ENCODE measurements at places on chromosomes 1 and 21. TPM values are rescaled to one million over a fixed set of nuclear protein-coding genes. Genes with fewer than 3 reads are reported as not detected.
A peak's percentile ranks its signal among the peaks of the same experiment; 100 is the strongest.

Gene FCGR1A
- not detected for polyA plus RNA-seq

Gene MCL1
- polyA plus RNA-seq = 90.7 TPM

Gene INTS3
- polyA plus RNA-seq = 11.4 TPM

Gene CD1E
- not detected for polyA plus RNA-seq

Gene EPHA2
- polyA plus RNA-seq = not detected

Gene TMEM51
- polyA plus RNA-seq = not detected

Gene OR2L13
- 0.47 TPM for polyA plus RNA-seq

Gene CELA2A
- not detected for polyA plus RNA-seq

Gene AGT
- polyA plus RNA-seq = not detected

Gene KRTAP19-6
- not detected for polyA plus RNA-seq

GRCh38 chr1:235246022-235246948, 81.7 kb downstream of the ARID4B start:
- no peak for DNase-seq

- DNase-seq = no peak
These were observed at the start of gene TNFRSF8 for GRCh38 chr1:12063141-12064072. TNFRSF8 (plus strand) TSS chr1:12063303; CDS start chr1:12063599, 296 bp downstream.

DNA sequence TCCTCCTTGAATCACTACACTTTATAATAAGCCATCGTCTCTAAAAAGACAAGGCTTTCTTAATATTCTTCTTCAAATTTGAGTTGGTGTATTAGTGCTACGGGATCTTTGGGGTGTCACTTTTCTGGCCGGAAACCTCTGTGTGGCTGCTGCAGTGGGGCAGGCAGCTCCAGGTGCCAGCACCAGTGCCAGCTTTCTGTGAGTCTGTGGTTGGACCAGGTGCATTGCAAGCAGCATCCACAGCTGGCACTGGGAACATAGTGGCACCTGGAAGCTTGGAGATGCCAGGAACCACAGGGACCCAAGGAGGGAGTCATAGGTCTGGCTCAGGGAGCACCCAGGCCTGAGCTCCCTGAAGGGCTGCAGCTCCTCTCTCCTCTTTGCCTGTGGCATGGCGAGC, 111.8 kb upstream of the RUNX3 start:
- no peak for DNase-seq

GRCh38 chr1:238052496-238053266, 162.0 kb upstream of the ZP4 start:
- DNase-seq = no peak

DNA sequence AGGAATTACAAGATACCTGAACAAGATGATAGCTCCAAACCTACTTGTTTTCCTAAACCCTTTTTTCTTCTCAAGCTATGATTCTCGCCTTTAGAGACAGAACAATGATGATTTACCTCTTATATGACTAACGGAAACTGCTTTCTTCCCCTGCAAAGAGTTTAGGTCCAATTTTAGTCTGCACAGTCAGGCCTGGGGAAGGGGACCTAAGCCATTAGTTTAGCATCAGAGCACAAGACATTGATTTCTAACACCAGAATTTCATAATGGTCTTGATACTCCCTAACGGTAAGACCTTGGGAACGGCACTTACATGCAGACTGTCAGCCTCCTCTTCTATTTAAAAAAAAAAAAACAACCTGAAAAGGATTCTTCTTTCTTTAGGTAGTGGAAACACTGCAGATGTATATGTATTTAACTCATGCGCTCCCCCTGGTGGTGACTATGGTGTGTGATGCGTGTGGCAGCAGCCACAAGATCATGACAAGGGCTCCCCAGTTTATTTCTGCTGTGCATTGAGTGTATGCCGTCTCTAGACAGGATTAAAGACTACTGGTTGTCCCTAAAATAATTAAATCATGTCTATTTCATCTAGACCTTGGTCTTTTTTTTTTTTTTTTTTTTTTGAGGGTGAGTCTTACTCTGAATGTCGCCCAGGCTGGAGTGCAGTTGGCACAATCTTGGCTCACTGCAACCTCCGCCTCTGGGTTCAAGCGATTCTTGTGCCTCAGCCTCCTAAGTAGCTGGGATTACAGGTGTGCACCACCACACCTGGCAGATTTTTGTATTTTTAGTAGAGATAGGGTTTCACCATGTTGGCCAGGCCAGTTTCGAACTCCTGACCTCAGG, 37.3 kb upstream of the TMEM222 start:
- peak; percentile 74 for DNase-seq

DNA sequence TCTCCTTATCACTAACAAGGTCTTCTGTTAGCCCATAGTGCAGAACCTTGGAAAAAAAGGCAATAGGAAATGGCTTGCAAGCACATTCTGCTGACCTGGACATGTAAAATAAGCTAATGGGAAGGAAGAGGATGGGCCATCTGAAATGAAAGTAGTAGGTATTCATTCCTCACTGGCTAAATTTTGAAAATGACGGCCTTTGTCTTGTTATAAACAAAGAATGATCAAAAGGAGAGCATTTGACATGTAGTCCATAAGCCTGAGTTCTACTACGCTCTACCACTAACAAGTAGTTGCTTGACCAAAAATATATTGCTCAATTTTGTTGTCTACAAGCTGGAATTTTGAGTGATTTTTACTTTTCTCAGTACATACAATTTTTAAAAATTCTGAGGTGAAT, 75.6 kb downstream of the TBX15 start:
- DNase-seq = no peak

DNA sequence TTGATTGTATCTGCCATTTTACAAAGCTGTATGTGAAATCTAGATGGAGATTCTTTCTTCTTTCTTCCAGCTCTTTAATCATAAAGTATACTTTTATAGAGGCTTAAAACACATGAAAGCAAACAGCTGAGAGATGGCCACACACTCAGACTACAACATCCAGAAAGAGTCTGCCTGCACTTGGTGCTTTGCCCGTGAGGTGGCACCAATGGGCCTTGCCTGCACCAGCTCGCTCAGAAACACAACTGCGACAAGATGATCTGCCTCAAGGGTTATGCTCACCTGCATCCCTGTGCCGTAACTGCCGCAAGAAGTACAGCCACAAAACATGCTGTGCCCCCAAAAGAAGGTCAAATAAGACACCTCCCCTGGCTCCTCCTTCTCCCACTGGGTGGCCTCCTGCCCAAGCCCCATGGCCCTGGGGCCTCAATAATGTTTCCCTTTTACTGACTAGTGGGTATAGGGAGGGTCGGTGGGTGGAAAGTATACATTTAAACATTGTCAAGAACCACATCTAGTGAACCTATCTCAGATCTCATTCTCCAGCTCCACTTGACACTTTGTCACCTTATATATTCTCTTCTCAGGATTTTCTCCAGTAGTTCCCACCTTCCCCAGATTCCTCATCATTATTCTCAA, 66.7 kb upstream of the ANGPTL3 start:
- no peak for DNase-seq

- DNase-seq = no peak
These were observed 559.8 kb downstream of the LMO4 start for GRCh38 chr1:87888446-87888845.

- DNase-seq = no peak
These were observed 20.1 kb downstream of the SH2D2A start for GRCh38 chr1:156796340-156797097.

DNA sequence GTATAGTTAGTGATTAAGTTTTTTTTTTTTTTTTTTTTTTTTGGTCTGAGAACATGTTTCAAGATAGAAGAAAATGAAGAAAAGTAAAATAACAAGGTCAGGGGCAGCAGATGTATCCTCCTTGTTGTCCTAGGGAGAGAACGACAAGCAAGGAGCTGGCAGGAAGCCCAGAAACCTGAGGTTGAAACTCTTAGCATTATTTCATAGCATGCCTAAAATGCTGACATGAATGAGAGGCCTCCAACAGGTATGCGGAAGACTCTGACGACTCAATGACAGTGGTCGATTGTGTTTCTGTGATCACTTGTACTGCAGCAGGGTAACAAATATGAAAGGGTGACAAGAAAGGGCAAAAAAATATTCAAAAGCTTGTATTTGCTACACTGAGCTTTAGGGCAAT, 415.9 kb downstream of the PLA2G4A start:
- no peak for DNase-seq

GRCh38 chr1:59279645-59280044, 17.2 kb upstream of the FGGY start:
- no peak for DNase-seq

- no peak for DNase-seq
These were observed 8.1 kb downstream of the CYP4X1 start for GRCh38 chr1:47031585-47031984.

GRCh38 chr1:22507587-22507986, 55.7 kb upstream of the EPHA8 start:
- DNase-seq = no peak

GRCh38 chr1:203612932-203613682, 13.5 kb upstream of the ATP2B4 start:
- no peak for DNase-seq

GRCh38 chr1:244060686-244061085, 9.6 kb downstream of the ZBTB18 start:
- DNase-seq = no peak

GRCh38 chr1:40404670-40405462, 31.3 kb downstream of the SMAP2 start:
- DNase-seq = peak; percentile 51
